ENCODE measurements at places on chromosomes 6 and 20. TPM values are rescaled to one million over a fixed set of nuclear protein-coding genes. Genes with fewer than 3 reads are reported as not detected.

The KHDC1L gene
- total RNA-seq, result not detected

The XKR7 gene
- not detected for total RNA-seq

The ZBP1 gene
- not detected for total RNA-seq

The MAK gene
- not detected for total RNA-seq

The MEI4 gene
- under 0.01 TPM for total RNA-seq

The CAP2 gene
- 2.7 TPM for total RNA-seq

All from nasal cavity respiratory epithelium epithelial cell of viscerocranial mucosa (primary cell).